Suprapubic skin (tissue), 4 donors: ENCODE measurements at places on chromosomes 13 and 19. TPM values are rescaled to one million over a fixed set of nuclear protein-coding genes. Genes with fewer than 3 reads are reported as not detected.

Gene ZFR2
- total RNA-seq: not detected

Gene LENG1
- 2.6 TPM for total RNA-seq

Gene CCDC70
- not detected for total RNA-seq

Gene SYCN
- total RNA-seq: not detected

Gene CCDC8
- total RNA-seq: 6.5 TPM
